A549 treated with CORT108297 at 1 μM for 4 hours (cell line): ENCODE measurements at places on chromosomes 12 and 14. TPM values are rescaled to one million over a fixed set of nuclear protein-coding genes. Genes with fewer than 3 reads are reported as not detected.

Gene RNASE7
- not detected in 5 replicates for total RNA-seq

Gene PSMA6
- 248 to 289 TPM (median 256 TPM) in 5 replicates for total RNA-seq

Gene PDZRN4
- total RNA-seq, result not detected in 5 replicates

Gene RIPK3
- total RNA-seq, result not detected in 5 replicates

Gene STAC3
- 0.33 to 0.47 TPM (median 0.42 TPM) in 5 replicates for total RNA-seq

Gene SMCO3
- 0.04 TPM in 1 of 5 replicates, not detected in the others for total RNA-seq

Gene IFNG-AS1
- total RNA-seq, result not detected in 5 replicates

Gene NPC2
- total RNA-seq, result 221 to 331 TPM (median 238 TPM) in 5 replicates

Gene ANKRD33
- total RNA-seq, result 0.08 to 0.12 TPM in 2 of 5 replicates, not detected in the others

Gene TAS2R42
- not detected in 5 replicates for total RNA-seq

Gene LRP1-AS
- total RNA-seq, result not detected in 5 replicates

Gene CLEC7A
- total RNA-seq, result not detected in 5 replicates

Gene CRIP2
- total RNA-seq, result 94.2 to 194 TPM (median 175 TPM) in 5 replicates

Gene KCNJ8
- total RNA-seq, result 0.29 to 0.57 TPM (median 0.30 TPM) in 5 replicates

Gene ATF7
- total RNA-seq, result 16.3 to 18.9 TPM (median 17.7 TPM) in 5 replicates

Gene DCAF5
- total RNA-seq, result 14.8 to 19.6 TPM (median 17.9 TPM) in 5 replicates

Gene WNT5B
- 1.1 to 2.5 TPM (median 2.2 TPM) in 5 replicates for total RNA-seq

Gene TAC3
- total RNA-seq, result 0.11 to 0.20 TPM (median 0.13 TPM) in 3 of 5 replicates, not detected in the others

Gene CCDC59
- 46.6 to 72.6 TPM (median 49.0 TPM) in 5 replicates for total RNA-seq

Gene KRT77
- total RNA-seq, result not detected in 5 replicates
